ENCODE measurements at places on chromosomes 2 and 18.
A peak's percentile ranks its signal among the peaks of the same experiment; 100 is the strongest.

- DNase-seq: peak; percentile 36
Measured at GRCh38 chr2:24220554-24221291, 45.9 kb downstream of the FAM228A start.

DNA sequence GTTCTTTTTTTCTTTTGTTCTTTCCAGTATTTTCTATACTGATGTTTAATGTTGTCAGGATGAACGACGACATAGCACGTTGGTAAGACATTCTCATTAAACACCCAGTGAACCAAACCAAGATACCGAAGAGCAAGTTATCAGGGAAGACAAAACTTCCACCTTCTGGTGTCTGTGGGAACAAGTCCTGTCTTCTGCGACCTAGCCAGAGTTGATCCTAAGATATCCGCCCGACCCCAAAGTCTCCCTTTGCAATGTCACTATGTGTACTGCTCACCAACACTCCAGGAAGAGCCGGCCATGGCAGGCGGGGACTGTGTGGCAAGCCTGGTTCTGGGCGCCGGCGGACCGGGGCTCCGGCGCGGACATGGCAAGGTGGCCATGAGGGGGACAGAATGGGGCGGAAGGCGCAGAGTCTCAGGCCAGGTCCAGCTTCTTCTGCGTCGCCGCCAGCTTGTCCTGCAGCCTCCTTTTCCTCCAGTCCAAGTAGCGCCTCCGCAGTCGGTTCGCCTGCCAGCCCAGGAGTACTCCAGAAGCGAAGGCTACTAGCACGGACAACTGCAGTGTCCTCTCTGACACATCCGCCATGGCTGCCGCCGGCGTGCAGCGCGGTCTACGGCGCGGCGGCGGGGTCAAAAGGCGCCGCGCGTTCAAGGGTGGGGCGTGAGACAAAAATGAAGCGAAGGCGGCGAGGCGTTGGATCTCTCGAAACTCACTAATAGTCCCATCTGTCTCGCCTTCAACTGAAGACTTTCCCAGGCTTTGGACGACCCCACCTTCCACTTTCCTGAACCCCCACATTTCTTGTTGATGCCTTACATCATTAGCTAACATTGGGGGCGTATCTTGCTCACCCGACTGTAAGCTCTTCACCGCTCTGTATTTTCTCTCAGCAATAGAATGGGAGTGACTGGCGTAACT is at the start of gene MTLN:
Gene MTLN (minus strand): TSS at position 610 of the 921 bp plus-strand sequence. CDS start 22 bp downstream, at position 588.
- DNase-seq: no peak

DNA sequence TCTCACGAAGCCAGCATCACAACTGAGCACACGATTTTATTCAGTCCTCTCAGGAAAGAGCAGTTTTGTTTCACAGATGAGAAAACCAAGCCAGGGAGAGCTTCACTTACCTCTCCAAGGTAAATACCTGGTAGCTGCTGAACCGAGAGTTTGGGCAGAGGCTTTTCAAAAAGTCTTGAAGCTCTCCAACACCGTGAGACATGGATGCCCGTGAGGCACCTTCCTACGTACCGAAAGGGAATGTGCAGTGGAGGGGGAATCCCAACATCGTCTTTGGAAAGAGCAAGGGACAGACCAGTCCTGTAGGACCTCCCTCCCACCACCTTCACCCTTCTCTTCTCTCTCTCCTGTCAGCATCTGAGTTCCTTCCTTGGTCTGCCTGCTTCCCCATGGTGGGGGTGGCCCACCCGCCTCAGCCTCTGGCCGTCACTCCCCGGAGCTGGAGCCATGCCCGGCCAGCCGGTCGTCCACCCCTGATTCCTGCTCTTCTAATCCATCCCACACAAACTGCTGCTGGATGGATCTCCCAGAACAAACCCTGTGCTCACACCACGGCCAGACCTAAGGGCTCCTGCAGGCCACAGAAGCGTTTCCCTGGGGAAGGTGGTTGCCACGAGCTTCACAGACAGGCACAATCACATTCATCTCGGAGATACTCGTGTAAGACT is 97.3 kb upstream of the SNTG2 start:
- no peak for DNase-seq

GRCh38 chr2:198417836-198418235 is 613.4 kb downstream of the PLCL1 start:
- DNase-seq: no peak

DNA sequence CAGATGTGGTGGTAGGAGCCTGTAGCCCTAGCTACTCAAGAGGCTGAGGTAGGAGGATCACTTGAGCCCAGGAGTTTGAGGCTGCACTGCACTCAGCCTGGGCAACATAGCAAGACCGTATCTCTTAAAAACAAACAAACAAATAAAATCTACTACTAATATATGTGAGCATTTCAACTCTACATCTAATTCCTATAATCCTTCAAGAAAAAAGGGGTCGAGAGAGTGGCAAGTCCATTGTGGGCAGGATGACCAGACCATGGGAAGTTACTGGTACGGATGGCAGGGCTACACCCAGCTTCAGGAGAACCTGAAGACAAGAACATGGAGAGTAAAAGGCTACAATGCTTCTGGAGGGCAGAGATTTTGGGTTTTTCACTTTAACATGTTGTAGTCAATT is 24.0 kb downstream of the BUB1 start:
- DNase-seq: no peak

DNA sequence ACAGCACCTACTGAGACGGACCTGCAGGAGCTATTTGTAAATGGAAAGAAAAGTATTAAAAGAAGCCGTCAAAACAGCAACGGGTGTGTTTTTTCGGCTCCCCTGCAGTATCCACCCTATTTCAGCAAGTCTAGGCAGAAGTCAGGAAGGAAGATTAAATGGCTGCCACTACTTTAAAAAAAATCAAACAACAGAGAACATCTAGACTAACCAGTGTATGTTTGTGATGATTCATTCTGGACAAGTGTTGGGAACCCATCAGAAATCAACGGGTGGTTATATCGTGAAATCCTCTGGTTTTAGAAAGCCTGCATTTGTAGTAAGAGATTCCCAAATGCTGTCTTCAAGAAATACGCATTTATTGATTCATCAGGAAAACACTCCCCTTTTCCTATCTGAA is 9.0 kb downstream of the PMAIP1 start:
- DNase-seq: no peak

DNA sequence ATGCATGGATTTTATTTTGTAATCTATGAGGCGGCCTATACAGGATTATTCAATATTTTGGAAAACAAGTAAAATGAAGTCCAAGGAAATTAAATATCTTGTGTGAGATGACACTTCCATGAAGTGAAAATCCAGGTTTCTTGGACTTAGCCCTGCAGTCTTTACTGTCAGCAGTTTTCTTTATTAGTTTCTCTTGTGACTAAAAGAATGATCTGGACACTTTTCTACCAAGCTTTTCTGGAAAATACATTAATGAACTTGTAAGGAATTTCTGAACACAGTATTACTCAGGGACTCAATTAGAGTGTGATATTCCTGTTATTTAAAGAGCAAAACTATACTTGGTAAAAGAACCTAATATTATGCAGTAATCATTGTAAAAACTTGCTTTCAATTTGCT is 610.4 kb upstream of the SLC8A1 start:
- DNase-seq: no peak

GRCh38 chr2:60500861-60501260 is 52.6 kb downstream of the BCL11A start:
- DNase-seq: no peak

Data from anterior cingulate cortex (tissue), 58 donors.